ENCODE measurements at places on chromosomes 12 and 14.

DNA sequence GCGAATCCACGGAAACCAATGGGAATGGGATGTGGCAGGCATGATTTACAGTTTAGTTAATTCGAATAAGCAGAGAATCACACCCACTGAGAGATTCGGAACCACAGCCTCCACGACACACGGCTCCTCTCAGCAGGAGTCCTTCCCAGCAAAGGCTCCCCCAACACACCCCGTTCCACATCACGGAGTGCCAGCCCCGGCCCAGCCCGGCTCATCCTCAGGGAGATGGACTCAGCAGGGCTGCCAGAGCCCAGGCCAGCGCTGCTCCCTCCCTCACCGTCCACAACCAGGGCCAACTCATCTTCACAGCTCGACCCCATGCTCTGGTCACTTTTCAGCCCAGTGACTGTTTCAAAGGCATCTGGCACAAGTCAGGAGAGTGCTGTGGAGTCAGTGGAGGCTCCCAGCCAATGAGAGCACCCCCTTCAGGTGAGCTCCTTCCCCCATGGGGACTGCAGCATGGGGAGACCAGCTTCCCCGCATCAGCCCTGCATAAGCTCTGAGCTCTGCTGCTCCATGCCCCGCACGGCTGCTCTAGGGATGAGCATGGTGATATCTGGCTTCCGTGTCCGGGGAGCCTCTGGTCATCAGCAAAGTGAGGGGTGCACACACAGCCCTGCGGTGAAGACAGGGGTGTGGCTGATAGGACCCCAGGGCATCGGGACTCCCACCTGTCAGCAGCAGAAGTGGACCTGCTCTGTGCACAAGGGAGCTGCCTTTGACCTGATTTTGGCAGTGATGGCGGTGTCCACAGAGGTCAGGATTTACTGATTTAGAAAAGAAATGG lies 238.8 kb upstream of the SFSWAP start:
- DNase-seq, result no peak

- no peak for DNase-seq
Measured at GRCh38 chr12:110785240-110785639, 42.5 kb upstream of the PPP1CC start.

DNA sequence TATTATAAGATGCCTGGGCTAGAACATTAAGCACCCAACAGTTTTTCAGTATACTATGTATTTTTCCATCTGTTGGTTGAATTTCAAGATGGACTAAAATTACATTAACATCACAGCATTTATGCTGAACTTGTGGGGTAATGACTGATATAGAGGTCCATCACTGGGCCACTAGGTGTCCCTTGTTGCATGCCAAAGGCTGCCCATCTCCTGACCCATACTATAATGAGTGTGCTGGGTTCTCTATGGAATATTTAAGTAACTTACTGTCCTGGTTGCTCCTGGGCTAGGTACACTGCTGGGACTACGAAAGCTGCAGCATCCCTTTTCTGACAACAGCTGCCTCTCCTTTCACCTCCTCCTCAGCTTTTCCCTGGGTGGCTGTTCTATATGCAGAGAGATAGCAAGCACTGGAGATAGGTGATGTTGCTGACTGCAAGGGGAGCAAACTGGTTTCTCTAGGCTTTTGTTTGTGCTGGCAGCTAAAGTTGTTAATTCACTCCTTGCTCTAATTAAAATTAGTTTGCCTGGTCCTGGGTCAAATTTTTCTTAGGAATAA lies 138.6 kb upstream of the TRHDE start:
- no peak for DNase-seq

DNA sequence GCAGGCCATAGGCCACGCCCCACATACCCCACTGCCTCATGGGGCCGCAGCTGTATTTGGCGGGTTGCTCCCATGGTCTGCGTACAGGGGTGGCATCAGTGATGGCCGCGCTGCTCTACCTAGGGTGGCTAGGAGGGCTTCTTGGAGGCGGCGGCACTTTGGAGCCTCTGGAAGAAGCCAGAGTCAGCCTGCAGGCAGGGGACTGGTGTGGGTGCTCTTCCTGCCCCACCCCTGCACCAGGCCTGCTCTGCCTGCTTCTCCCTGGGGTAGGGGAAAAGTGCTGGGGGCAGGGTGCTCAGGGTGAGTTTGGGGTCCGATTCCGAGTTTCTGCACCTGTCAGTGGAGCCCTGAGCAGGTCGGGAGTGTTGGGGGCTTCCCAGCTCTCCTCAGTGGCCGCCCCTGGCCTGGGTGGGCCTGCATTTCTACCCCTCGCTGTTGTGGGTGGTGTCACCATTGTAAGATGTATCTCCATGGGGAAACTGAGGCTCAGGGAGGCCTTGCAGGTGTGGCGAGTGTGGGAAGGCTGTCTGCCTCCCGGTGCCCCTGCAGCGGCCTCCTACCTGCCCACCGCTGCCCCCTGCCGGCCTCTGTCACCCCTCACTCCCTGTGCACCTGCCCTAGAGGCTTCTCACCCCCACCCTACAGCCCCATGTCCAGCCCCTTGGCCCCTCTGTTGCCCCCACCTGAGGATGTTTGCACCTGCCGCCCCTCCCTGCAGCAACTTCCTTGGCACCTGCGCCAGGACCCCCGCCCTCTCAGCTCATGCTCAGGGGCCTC lies 5.5 kb downstream of the CEP170B start:
- no peak for DNase-seq

DNA sequence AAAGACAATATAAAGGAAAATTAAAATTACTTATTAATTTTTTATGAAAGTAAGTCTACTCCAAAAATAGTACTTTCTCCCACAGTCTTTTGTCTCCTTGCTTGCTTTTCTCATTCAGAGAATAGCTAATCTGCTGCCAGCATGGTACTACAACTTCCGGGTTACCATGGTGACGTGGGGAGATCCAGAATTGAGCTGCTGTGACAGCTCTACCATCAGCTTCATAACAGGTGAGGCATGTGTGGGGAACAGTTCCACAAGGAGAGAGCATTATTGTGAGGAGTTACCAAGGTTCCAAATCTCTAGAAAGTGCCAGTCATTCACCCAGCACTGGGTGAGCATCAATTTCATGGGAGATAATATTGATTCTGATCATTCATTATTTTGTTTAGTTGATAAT lies 197.8 kb downstream of the PTPRO start:
- no peak for DNase-seq

DNA sequence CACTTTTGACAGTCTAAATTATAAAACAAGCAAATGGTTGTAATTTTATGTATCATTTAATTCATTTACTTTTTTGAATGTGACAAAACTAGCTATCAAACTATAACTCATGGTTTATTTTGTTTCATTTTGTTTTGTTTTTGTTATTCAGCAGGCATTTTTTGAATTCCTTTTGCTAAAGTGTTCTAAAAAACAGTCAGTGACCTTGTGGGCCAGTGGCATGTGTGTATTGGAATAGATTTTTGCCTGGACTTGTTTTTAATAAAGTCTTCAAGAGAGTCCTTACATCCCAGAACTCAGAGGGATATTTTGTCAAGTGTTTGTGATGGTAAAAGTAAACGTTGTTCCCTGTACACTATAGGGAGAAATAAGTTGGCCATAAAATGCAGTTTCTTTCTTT lies 369.7 kb upstream of the SYT1 start:
- no peak for DNase-seq

GRCh38 chr12:1117970-1118563 lies 127.0 kb downstream of the ERC1 start:
- no peak for DNase-seq

- no peak for DNase-seq
Measured at GRCh38 chr14:64639340-64639821, 64.8 kb upstream of the PLEKHG3 start.

DNA sequence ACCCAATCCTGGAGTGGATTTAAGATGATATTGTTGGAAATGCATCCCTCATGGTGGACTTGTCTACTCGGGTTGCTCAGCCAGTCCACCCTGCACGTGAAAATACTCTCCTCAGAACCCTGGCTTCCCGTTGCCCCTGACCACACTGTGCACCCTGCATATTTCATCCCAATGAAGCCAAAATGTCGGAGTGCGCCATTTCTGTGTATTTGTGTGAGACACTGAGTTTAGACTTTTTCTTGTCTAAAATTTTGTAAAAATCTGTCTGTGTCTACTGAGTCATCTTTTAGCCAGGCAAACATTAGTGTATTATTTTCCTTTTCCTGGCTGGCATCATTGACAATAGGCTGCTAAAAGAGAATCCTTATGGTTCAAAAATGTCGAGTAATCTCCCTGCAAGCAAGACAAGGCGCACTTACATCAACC lies 485 bp upstream of the PNMA1 start:
- DNase-seq, result no peak

DNA sequence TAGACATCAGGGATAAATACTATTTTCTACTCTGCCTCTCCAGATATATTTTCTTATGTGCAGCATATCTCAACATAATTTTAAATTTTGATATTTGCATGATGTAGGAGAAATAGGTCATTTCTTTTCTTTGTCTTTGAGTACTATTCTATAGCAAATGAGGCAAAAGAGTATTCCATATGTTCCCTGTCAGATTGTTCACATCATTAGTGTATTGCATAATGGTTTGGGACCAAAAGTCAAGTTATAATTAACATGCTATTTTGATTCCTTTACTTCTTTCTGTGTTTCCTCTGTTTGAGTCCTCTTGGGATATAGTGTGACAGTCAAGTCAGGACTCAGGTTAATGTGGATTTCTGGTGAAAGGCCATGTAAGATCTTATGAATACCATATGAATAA lies 864.6 kb upstream of the FBXO33 start:
- no peak for DNase-seq

GRCh38 chr12:57087010-57087690 lies 1.8 kb upstream of the NAB2 start:
- peak; percentile 70 for DNase-seq

- no peak for DNase-seq
Measured at GRCh38 chr14:57660208-57660607, 166.6 kb upstream of the CCDC198 start.

DNA sequence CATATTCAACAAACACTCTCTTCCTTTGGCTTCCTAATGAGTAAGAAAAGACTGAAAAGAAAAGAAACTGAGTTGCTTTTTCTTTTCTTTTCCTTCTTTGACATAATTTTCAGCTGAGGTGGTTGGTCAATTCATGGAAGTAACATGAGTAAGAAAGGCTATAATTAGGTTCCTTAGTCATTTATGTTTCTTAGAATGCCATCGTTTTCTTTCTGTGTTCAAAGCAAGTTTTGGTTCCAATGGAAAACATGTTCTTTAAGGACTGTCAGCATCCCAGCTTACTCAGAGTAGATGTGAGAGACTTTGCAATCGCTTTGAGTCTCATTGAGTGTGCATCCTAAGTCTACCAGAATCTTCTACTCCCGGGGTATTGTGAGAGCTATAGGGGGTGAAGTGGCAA lies 882.4 kb downstream of the DIO2 start:
- DNase-seq, result no peak

DNA sequence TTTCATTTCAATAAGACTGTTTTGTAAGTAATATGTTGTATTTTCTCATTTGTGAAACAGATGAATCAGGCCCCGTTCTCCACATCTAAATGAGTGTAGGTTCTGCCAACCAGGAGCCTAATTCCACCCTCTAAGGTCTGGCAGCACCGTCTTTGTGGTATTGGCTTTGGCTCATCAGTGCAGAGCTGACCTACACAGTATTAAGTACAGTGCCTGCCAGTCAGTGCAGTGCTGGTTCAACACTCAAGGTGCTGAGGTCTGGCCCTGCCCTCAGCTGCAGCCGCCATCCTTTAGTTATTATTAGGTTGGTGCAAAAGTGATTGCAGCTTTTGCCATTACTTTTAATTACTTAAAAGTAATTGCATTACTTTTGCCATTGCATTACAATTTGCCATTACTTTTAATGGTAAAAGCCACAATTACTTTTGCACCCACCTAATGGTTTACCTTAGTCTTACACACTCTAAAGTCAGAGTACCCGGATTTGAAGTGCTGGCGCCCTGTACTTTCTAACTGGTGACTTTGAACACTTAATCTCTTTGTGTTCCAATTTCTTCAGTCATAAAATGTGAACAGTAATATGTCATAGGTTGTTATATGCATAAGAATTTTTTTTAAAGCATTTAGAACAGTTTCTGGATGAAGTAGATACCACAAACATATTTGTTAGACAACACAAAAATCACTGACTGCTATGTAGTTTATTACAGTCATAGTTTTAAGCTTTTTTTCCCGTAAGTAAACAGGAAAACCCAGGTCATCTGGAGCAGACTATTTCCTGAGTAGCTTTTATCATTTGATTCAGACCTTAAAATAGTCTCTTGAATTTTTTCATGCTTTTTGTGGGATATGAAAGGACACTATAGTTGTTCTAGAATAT lies 99.5 kb downstream of the SYNE2 start:
- no peak for DNase-seq

- DNase-seq, result peak; percentile 74
Measured at GRCh38 chr12:132506328-132507160, 16.6 kb downstream of the FBRSL1 start.

DNA sequence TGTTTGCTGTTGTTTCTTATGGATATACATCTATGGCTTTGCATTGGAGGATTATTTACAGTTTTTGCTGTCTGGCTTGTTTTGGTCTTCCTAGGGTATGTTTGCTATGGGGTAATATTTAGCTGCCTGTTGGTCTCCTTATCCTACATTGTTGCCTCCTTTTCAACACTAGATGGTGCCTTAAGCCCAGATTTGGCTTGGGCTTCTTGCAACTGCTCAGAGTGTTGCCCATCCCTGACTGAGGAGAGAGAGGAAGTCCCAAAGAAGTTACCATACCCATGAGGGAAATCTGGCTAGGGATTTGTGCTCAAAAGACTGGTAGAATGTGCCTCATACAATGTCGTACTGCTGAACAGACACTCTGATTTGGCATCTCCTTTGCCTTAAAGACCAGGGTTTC lies 94.6 kb upstream of the MUCL1 start:
- DNase-seq, result no peak

GRCh38 chr12:116761499-116761898 lies 23.4 kb downstream of the RNFT2 start:
- DNase-seq, result no peak

GRCh38 chr12:69837191-69837590 lies 12.2 kb downstream of the MYRFL start:
- DNase-seq, result no peak

DNA sequence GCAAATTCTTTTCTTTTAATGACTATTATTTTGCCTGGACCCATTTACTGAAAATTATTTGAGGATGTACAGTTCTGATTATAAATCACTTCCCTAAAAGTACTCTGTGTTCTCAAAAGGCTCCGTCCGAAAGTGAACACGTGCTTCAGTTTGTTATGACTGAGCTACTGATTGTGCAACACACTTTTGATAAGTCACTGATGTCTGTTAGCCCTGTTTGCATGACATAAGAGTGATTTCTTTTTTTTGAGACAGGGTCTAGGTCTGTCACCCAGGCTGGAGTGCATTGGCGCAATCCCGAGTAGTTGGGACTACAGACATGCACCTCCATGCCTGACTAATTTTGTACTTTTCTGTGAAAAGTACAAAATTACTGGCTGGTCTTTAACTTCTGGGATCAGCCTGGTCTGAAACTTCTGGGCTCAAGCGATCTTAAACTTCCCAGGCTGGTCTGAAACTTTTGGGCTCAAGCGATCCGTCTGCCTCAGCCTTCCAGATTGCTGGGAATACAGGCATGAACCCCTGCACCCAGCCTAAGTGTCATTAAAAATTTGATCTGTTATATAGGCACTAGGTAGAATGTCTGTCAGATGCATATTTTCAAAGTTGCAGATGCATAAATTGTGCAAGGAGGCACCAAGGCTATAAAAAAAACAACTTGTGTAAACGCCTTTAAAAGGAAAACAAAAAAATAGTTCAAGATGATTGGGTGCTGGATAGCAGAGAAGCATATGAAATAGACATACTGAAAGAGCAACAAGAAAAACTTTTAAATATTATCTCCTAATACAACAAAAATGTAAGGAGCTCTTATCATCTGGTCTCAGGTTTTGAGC lies 111.5 kb downstream of the SRGAP1 start:
- DNase-seq, result no peak

All from urinary bladder (tissue), 4 donors.